ENCODE measurements at places on chromosomes 3 and 15. TPM values are rescaled to one million over a fixed set of nuclear protein-coding genes. Genes with fewer than 3 reads are reported as not detected.

GRCh38 chr15:76492538-76492937, 156.0 kb downstream of the ISL2 start:
- H3K36me3 ChIP-seq: no peaks in the 10 kb centered on the region
- H3K4me3 ChIP-seq: no peak overlapping the region
- no peaks in the 10 kb centered on the region for H3K27me3 ChIP-seq
- H3K27ac ChIP-seq: no peak overlapping the region
- DNase-seq: no peak
- no peaks in the 10 kb centered on the region for H3K4me1 ChIP-seq

DNA sequence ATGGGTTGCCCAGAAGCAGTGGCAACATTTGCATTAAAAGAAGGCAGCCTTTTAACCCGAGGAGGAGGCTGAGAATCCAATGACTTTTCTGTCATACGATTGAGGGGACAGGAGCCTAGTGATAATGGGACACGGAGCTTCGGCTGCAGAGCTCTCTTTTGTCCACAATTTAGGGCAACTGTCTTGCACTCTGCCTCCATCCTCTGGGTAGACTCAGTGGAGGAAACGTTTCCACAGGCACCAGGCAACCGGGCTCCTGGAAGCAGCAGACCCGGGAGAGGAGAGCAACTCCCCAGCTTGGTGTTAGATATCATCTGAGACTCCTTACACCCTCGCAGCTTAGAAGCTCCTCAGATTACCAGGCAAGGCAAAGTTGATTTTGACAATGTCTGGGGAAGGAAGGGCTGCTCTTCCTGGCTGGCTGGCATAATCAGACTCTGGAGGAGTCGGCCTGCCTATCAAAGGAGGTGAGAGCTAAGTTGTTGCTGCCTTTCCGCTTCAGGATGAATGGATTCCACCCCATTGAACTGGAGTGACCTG, 43.5 kb upstream of the RNU6-1 start:
- peaks cover 8% of the 10 kb centered on the region for H3K27me3 ChIP-seq
- H3K27ac ChIP-seq: no peak overlapping the region
- DNase-seq: no peak
- H3K4me3 ChIP-seq: no peak overlapping the region
- 0 out of 2 replicates have a peak, but pooled peaks cover 2% of the 10 kb centered on the region for H3K4me1 ChIP-seq
- no peaks in the 10 kb centered on the region for H3K36me3 ChIP-seq

DNA sequence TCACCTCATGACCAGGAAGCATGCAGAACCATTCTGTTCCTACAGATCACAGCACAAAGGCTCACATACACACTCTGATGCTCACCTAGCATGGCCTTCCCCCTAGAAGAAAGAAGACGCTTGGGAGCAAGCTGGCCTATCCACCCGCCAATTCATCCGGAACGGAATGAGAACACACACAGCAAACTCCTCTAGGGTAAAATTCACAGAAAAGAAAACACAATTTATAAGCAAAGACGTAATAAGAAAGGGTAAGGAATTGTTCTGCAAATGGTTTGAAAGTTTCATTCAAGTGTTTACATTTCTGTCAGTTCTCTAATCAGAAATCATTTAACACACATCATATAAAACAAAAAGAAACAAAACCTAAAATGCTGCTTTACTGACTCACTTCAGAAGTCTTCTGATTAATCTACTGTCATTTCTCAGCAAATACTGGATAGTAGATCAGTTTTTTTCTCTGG, 218.1 kb downstream of the OSBPL10 start:
- H3K27me3 ChIP-seq: no peaks in the 10 kb centered on the region
- no peak overlapping the region for H3K4me3 ChIP-seq
- H3K36me3 ChIP-seq: no peaks in the 10 kb centered on the region
- H3K27ac ChIP-seq: no peak overlapping the region
- DNase-seq: no peak
- peaks cover 2% of the 10 kb centered on the region for H3K4me1 ChIP-seq

DNA sequence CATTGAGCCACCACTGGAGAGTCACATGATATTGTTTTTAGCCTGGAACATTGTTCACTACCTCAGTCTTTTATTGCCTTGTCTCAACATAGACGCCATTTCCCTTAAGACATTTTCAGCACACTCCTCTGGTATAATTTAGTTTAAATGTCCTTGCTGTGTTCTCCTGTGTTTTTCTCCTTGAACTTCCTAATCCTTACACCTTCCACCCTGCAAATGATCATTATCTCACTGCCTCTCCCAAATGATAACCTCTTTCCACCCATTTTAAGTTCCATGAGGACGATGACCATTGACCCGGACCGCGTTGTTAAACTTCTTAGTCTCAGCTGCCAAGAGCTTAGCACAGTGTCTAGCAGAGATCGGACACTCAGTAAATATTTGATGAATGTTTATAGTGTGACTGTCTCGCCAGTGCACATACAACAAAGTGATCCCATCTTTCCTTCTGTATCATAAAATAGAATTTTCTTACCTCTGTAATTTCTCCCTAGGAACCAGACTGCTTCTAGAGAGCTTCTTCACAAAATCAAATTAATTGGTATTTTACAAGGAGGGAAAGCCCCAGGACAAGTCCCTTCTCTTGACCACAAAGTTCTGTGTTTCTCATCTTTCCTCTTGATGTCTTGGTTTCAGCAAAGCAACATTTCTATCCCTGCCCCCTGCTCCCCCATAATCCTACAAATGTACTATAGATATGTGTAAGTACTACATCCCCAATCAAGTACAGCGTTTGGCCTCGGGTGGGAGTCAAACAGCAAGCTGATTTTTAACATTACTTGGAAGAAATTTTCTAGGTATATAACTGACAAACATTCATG, 429.6 kb downstream of the LPP start:
- H3K4me3 ChIP-seq: no peak overlapping the region
- DNase-seq: peak; percentile 29
- peaks cover 15% of the 10 kb centered on the region for H3K4me1 ChIP-seq
- H3K27ac ChIP-seq: peak overlapping the region; percentile 37
- H3K27me3 ChIP-seq: no peaks in the 10 kb centered on the region

- DNase-seq: peak; percentile 35
- H3K4me3 ChIP-seq: no peak overlapping the region
- no peaks in the 10 kb centered on the region for H3K27me3 ChIP-seq
These were observed 84.6 kb downstream of the MESD start for GRCh38 chr15:80904998-80905397.

- no peak overlapping the region for H3K4me3 ChIP-seq
- no peak overlapping the region for H3K27ac ChIP-seq
These were observed 14.3 kb upstream of the MASP1 start for GRCh38 chr3:187305881-187306280.

GRCh38 chr15:37054336-37054735, 46.0 kb downstream of the MEIS2 start:
- H3K4me1 ChIP-seq: peaks cover 6% of the 10 kb centered on the region
- H3K4me3 ChIP-seq: no peak overlapping the region
- DNase-seq: no peak
- H3K27me3 ChIP-seq: no peaks in the 10 kb centered on the region
- no peak overlapping the region for H3K27ac ChIP-seq

DNA sequence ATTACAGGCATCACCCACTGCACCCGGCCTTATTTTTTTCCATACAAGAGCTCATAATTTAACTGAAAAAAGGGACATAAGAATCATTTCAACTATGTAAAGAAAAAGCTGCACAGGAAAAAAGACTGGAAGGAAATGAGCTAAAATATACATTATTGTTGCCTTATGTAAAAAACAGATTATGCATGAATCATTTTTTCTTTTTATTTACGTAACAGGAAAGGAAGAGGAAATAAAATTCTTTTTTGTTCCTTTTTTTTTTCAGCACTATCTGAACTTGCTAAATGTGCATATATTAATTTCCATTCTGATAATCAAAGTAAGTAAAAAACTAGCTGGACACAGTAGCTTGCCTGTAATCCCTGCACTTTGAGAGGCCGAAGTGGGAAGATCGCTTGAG, 12.1 kb downstream of the KIF9 start:
- H3K27ac ChIP-seq: no peak overlapping the region
- no peaks in the 10 kb centered on the region for H3K27me3 ChIP-seq
- H3K4me3 ChIP-seq: no peak overlapping the region
- H3K4me1 ChIP-seq: peaks cover 5% of the 10 kb centered on the region
- DNase-seq: no peak
- no peaks in the 10 kb centered on the region for H3K36me3 ChIP-seq

GRCh38 chr3:15973414-15973813, 175.6 kb upstream of the ANKRD28 start:
- H3K27me3 ChIP-seq: no peaks in the 10 kb centered on the region
- no peaks in the 10 kb centered on the region for H3K36me3 ChIP-seq
- no peak overlapping the region for H3K4me3 ChIP-seq

- no peak overlapping the region for H3K27ac ChIP-seq
- H3K36me3 ChIP-seq: 0 out of 2 replicates have a peak, but pooled peaks cover 2% of the 10 kb centered on the region
- H3K27me3 ChIP-seq: no peaks in the 10 kb centered on the region
- no peak for DNase-seq
These were observed 84.5 kb downstream of the LRRK1 start for GRCh38 chr15:101003706-101004105.

GRCh38 chr3:161940621-161940965, 444.0 kb downstream of the OTOL1 start:
- H3K27me3 ChIP-seq: no peaks in the 10 kb centered on the region
- no peaks in the 10 kb centered on the region for H3K36me3 ChIP-seq
- no peak for DNase-seq
- no peak overlapping the region for H3K4me3 ChIP-seq
- H3K27ac ChIP-seq: no peak overlapping the region

- no peak overlapping the region for H3K4me3 ChIP-seq
- H3K4me1 ChIP-seq: peaks cover 4% of the 10 kb centered on the region
- no peak overlapping the region for H3K27ac ChIP-seq
- peak; percentile 80 for DNase-seq
These were observed 19.7 kb downstream of the STARD5 start for GRCh38 chr15:81304226-81304625.

- no peak overlapping the region for H3K4me3 ChIP-seq
- H3K27ac ChIP-seq: no peak overlapping the region
- no peaks in the 10 kb centered on the region for H3K36me3 ChIP-seq
These were observed 319.3 kb upstream of the AZI2 start for GRCh38 chr3:28667646-28668621.

GRCh38 chr3:172042136-172042662, 2.8 kb downstream of the FNDC3B start:
- no peaks in the 10 kb centered on the region for H3K27me3 ChIP-seq
- peak overlapping the region; percentile 45 for H3K27ac ChIP-seq
- no peak for DNase-seq
- H3K4me1 ChIP-seq: peaks cover 8% of the 10 kb centered on the region
- peak overlapping the region; percentile 34 for H3K4me3 ChIP-seq
- 0 out of 2 replicates have a peak, but pooled peaks cover 3% of the 10 kb centered on the region for H3K36me3 ChIP-seq

GRCh38 chr3:55658690-55659562, 171.8 kb upstream of the WNT5A start:
- no peak for DNase-seq
- no peak overlapping the region for H3K27ac ChIP-seq
- H3K36me3 ChIP-seq: no peaks in the 10 kb centered on the region
- peaks cover 4% of the 10 kb centered on the region for H3K4me1 ChIP-seq
- no peaks in the 10 kb centered on the region for H3K27me3 ChIP-seq

DNA sequence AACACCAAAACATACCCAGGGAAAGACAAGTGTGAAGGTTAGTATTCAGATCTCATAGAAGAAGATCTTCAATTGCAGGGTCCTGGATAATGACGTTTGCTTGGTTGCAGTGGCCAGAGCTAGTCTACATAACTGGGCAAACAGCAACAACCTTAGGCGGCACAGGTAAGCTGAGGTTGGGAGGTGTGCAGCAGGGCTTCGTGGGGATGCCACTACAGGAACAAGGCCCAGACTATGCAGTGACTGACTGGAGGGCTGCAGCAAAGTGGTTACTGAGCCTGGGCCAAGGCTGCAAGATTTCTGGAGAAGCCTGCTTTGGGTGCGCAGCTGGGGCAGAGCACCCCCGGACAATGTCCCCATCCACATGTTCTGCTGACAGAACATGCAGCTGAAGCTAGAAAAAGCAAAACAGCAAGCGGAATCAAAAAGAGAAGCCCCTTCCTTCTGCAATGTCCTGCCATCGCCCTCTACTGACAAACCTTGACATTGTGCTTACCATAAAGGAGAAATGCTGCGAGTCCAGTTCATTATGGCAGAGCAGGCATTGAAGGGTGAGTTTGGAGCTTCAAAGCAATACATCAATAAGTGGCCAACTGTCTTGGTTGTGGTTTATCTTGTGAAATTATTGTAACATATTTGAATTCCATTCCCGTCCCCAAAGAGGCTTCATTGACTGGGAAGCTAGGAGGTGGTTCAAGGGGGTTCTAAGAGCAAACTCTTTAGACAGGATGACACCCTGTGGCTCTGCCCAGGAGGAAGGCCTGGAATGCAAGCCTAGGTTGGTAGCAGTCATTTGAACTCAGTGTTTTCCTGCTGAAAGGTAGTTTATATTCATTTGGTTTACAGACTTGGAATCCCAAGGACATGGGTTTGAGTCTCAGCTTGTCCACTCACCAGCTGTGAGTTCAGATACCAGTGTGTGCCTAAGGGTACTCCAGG, 217.0 kb downstream of the PDCD6IP start:
- H3K4me3 ChIP-seq: no peak overlapping the region
- H3K27me3 ChIP-seq: no peaks in the 10 kb centered on the region
- H3K27ac ChIP-seq: no peak overlapping the region

DNA sequence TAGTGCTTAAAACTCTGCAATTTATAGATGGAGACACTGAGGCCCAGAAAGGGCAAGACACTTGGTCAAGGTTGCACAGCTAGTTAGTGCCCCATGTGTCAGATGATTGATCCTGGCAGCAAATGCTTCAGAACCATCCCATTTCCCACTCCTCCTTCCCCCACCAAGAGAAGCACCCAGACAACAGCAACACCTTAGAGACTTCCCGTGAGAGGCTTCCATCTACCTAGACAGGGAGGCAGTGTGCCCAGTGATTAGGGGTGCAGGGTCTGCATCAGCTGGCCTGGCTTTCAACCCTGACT, 77.6 kb downstream of the CORO2B start:
- H3K27ac ChIP-seq: no peak overlapping the region
- H3K36me3 ChIP-seq: no peaks in the 10 kb centered on the region
- no peak for DNase-seq
- no peak overlapping the region for H3K4me3 ChIP-seq

DNA sequence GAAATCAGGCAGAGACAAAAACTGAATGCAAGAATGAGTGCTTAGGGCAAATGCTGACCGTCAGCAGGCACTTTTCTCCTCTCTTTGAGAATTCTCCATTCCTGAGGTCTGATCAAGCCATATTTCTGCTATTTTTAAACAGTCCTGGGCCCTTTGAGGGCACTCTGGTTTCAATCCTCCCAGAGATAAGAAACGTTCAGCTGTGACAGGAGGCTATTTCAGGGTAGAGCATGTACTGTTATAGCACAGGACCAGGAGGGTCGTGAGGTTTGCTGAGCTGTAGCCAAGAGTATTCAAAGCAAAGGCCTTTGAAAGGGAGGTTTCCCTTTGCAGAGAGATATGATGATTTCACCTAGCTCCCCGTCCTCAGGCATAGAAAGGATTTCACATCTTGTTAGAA, 39.6 kb upstream of the PDZRN3 start:
- no peaks in the 10 kb centered on the region for H3K36me3 ChIP-seq
- H3K27me3 ChIP-seq: no peaks in the 10 kb centered on the region
- H3K27ac ChIP-seq: no peak overlapping the region
- no peak for DNase-seq

Gene ANKUB1
- not detected for total RNA-seq

Gene C3orf49
- not detected for total RNA-seq

Gene RAD18
- total RNA-seq: 22.2 TPM

Gene LIPH
- total RNA-seq: 0.36 TPM

Gene ASB7
- 15.8 TPM for total RNA-seq

Gene A4GNT
- total RNA-seq: not detected

Gene EIF4E3
- total RNA-seq: 0.72 TPM

Measured in IMR-90 (cell line).